Amniotic epithelial cell (primary cell): ENCODE measurements at places on chromosomes 4 and X.
A peak's percentile ranks its signal among the peaks of the same experiment; 100 is the strongest.

DNA sequence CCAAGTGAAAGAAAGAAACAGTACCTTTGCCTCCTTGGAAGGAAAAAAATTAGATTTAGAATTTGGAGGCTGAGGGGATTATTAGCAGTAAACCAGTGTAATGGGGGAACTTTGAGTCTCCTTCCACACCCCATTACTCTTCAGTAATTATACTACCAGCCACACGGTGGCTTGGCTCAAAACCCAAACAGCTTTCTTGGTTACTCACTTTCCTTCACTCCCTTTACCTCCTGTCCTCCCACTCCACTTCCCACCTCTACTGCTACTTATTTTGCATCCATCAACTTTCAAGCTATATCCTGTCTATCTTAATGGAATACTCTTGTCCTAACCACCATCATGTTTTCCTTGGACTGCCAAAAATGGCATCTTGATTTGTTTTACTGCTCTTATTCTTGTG lies 310.6 kb upstream of the AADAT start:
- peak; percentile 66 for DNase-seq

DNA sequence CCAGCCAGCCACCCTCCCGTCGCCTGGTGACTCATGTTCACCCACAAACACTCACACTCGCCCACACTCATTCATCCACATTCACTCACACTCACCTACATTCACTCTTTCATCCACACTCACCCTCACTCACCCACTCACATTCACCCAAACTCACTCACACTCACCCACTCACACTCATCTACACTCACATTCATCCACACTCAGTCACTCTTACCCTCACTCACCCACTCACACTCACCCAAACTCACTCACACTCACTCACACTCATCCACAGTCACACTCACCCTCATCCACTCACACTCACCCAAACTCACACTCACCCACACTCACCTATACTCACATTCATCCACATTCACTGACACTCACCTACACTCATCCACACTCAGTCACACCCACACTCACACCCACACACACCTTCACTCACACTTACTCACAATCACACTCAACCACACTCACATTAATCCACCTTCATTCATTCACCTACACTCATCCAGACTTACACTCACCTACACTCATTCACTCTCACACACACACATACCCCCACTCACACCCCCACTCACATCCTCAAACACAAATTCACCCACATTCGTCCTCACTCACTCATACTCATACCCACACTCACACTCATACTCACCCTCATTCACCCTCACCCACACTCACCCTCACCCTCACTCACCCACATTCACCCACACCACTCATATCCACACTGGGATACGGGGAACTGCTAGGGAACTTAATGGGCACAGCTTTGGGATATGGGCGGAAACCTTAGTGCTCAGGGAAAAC lies 2221.6 kb upstream of the AGA start:
- no peak for DNase-seq

DNA sequence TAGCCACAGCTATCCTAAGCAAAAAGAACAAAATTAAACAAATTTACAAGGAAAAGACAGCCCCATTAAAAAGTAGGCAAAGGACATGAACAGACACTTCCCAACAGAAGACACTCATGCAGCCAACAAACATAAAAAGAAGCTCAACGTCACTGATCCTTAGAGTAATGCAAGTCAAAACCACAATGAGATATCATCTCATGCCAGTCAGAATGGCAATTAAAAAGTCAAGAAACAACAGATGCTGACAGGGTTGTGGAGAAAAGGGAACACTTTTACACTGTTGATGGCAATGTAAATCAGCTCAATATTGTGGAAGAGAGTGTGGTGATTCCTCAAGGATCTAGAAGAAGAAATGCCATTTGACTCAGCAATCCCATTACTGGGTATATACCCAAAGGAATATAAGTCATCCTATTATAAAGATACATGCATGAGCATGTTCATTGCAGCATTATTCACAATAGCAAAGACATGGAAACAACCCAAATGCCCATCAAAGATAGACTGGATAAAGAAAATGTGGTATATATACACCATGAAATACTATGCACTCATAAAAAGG lies 163.0 kb upstream of the TET2 start:
- DNase-seq = no peak

GRCh38 chrX:72117636-72118210 lies 14.0 kb downstream of the RTL5 start:
- no peak for DNase-seq

GRCh38 chr4:84238247-84239090 lies 260.6 kb downstream of the NKX6-1 start:
- DNase-seq = peak; percentile 32

GRCh38 chrX:6131287-6131686 lies 97.4 kb downstream of the NLGN4X start:
- DNase-seq = no peak

- DNase-seq = peak; percentile 55
Observed at GRCh38 chr4:147590249-147590920, 26.8 kb upstream of the TMEM184C start.

DNA sequence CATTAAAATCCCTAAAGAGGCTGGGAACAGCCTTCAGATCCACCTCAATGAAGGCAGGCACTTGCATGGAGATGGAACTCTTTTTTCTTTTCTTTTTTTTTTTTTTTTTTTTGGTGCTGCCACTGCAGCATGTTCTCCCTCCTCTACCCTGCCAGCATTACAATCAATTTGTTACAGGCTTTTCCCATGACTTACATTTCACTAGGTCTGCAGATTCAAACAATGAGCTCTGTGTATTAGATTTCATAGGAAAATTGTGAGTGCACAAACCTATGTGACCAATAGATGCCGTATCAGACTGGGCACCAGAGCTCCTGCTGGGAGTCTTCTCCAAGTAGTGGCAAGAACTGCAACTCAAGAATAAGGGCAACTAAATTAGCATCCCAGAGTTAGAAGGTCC lies 63.8 kb upstream of the GABRQ start:
- no peak for DNase-seq

GRCh38 chrX:107447642-107448041 lies 1.8 kb upstream of the FRMPD3 start:
- no peak for DNase-seq

- DNase-seq = no peak
Observed at GRCh38 chr4:98026362-98026761, 116.9 kb downstream of the STPG2 start.

DNA sequence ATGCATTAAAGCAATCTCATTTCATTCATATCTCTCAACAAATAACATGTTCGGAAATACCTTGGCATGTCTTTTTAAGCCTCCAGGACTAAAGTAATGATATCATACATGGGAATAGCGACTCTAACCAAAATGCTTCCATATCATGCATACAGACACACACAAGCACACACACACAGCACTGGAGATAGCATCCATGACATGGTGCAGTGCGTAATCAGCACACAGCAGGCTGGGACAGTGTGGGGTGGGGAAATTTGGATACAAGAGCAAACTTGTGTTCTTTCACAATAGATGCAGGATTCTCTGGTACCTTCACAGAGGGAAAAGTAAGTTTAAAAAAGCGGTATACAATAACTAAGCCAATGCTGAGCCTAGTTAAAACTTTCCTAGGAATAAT lies 132.3 kb upstream of the HPGD start:
- no peak for DNase-seq
